ENCODE measurements at places on chromosomes 7 and 10. TPM values are rescaled to one million over a fixed set of nuclear protein-coding genes. Genes with fewer than 3 reads are reported as not detected.

GRCh38 chr7:150569245-150569955 is 2.2 kb downstream of the GIMAP4 start:
- DNase-seq = no peak
- H3K4me1 ChIP-seq = peaks cover 58% of the 10 kb centered on the region
- H3K27me3 ChIP-seq = no peaks in the 10 kb centered on the region
- peak overlapping the region; percentile 60 for H3K27ac ChIP-seq
- H3K4me3 ChIP-seq = peak overlapping the region; percentile 72

GRCh38 chr10:103265717-103266329 is 11.1 kb upstream of the INA start:
- no peak for DNase-seq
- H3K4me1 ChIP-seq = no peaks in the 10 kb centered on the region
- H3K4me3 ChIP-seq = no peak overlapping the region
- peaks cover 13% of the 10 kb centered on the region for H3K27me3 ChIP-seq
- H3K27ac ChIP-seq = no peak overlapping the region
- H3K36me3 ChIP-seq = no peaks in the 10 kb centered on the region

GRCh38 chr7:30379741-30380140 is 95.3 kb downstream of the ZNRF2 start:
- H3K4me1 ChIP-seq = no peaks in the 10 kb centered on the region
- no peak for DNase-seq
- H3K27ac ChIP-seq = no peak overlapping the region

GRCh38 chr10:6926971-6927370 is 346.9 kb upstream of the PRKCQ start:
- H3K27ac ChIP-seq = no peak overlapping the region
- no peaks in the 10 kb centered on the region for H3K36me3 ChIP-seq
- DNase-seq = no peak

GRCh38 chr7:25028370-25029021 is 48.5 kb upstream of the OSBPL3 start:
- H3K4me3 ChIP-seq = no peak overlapping the region
- H3K36me3 ChIP-seq = no peaks in the 10 kb centered on the region
- DNase-seq = no peak

Gene FOXI2
- total RNA-seq = not detected

GRCh38 chr7:69982197-69982596 is 383.9 kb downstream of the AUTS2 start:
- no peak for DNase-seq
- no peaks in the 10 kb centered on the region for H3K36me3 ChIP-seq
- H3K4me3 ChIP-seq = no peak overlapping the region
- no peaks in the 10 kb centered on the region for H3K4me1 ChIP-seq
- no peak overlapping the region for H3K27ac ChIP-seq

Gene HKDC1
- 4.5 TPM for total RNA-seq

Gene NPTX2
- not detected for total RNA-seq

- no peaks in the 10 kb centered on the region for H3K36me3 ChIP-seq
- H3K4me1 ChIP-seq = no peaks in the 10 kb centered on the region
- DNase-seq = no peak
- no peak overlapping the region for H3K27ac ChIP-seq
- no peak overlapping the region for H3K4me3 ChIP-seq
- H3K27me3 ChIP-seq = no peaks in the 10 kb centered on the region
Measured at GRCh38 chr10:112361951-112362751, 11.8 kb upstream of the ACSL5 start.

DNA sequence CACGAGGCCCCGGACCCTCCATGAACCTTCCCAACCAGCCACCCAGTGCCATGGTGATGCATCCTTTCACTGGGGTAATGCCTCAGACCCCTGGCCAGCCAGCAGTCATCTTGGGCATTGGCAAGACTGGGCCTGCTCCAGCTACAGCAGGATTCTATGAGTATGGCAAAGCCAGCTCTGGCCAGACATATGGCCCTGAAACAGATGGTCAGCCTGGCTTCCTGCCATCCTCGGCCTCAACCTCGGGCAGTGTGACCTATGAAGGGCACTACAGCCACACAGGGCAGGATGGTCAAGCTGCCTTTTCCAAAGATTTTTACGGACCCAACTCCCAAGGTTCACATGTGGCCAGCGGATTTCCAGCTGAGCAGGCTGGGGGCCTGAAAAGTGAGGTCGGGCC is 90.6 kb upstream of the PDCD4 start:
- DNase-seq = no peak
- H3K27me3 ChIP-seq = no peaks in the 10 kb centered on the region
- peaks cover 21% of the 10 kb centered on the region for H3K4me1 ChIP-seq
- H3K36me3 ChIP-seq = no peaks in the 10 kb centered on the region
- no peak overlapping the region for H3K4me3 ChIP-seq
- H3K27ac ChIP-seq = no peak overlapping the region

Gene NAMPT
- total RNA-seq = 154 TPM

DNA sequence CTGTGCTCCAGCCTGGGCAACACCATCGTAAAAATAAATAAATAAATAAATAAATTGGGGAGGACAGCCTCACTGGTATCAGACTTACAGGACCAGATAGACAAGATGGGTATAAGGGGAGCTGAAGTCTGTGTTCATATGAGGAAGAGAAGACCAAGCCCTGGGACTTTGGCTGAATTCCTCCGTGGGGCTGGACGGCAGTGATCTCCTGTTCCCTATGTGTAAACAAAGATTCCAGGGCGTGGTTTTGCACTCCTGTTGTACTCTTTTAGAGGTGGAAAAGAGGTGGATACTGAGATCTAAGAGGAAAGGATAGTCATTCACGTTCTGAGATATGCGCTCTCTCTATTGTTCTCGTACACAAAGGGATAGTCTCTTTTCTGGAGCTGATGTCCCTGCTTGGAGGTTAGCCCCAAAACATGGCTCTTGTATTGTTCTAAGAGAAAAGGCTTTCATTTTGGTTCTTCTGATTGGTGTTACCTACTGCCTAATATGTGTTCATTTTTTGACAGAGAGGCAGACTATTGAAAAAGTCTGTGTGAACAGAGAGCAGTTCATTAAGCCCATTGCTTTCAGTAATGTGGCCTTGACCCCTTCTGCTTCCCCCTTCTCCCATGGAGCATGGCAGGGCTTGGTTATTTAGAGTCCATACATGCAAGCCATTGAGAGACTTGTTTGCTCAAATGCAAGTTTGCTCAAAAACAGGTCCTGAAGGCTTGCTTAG is 12.3 kb downstream of the KCTD7 start:
- no peak for DNase-seq
- H3K27ac ChIP-seq = no peak overlapping the region

GRCh38 chr10:104387130-104387888 is 33.7 kb downstream of the CFAP58 start:
- H3K27ac ChIP-seq = no peak overlapping the region
- H3K36me3 ChIP-seq = no peaks in the 10 kb centered on the region
- H3K27me3 ChIP-seq = peaks cover 5% of the 10 kb centered on the region
- no peak overlapping the region for H3K4me3 ChIP-seq
- H3K4me1 ChIP-seq = peaks cover 4% of the 10 kb centered on the region
- DNase-seq = no peak

Gene EXOC4
- 58.0 TPM for total RNA-seq

GRCh38 chr7:151802469-151802846 is 74.5 kb downstream of the PRKAG2 start:
- peaks cover 4% of the 10 kb centered on the region for H3K4me1 ChIP-seq
- H3K27ac ChIP-seq = no peak overlapping the region
- H3K36me3 ChIP-seq = no peaks in the 10 kb centered on the region
- H3K27me3 ChIP-seq = no peaks in the 10 kb centered on the region
- H3K4me3 ChIP-seq = no peak overlapping the region

GRCh38 chr10:549391-549790 is 140.1 kb downstream of the DIP2C start:
- H3K4me1 ChIP-seq = no peaks in the 10 kb centered on the region
- H3K27me3 ChIP-seq = no peaks in the 10 kb centered on the region
- H3K27ac ChIP-seq = no peak overlapping the region
- no peaks in the 10 kb centered on the region for H3K36me3 ChIP-seq
- no peak for DNase-seq

DNA sequence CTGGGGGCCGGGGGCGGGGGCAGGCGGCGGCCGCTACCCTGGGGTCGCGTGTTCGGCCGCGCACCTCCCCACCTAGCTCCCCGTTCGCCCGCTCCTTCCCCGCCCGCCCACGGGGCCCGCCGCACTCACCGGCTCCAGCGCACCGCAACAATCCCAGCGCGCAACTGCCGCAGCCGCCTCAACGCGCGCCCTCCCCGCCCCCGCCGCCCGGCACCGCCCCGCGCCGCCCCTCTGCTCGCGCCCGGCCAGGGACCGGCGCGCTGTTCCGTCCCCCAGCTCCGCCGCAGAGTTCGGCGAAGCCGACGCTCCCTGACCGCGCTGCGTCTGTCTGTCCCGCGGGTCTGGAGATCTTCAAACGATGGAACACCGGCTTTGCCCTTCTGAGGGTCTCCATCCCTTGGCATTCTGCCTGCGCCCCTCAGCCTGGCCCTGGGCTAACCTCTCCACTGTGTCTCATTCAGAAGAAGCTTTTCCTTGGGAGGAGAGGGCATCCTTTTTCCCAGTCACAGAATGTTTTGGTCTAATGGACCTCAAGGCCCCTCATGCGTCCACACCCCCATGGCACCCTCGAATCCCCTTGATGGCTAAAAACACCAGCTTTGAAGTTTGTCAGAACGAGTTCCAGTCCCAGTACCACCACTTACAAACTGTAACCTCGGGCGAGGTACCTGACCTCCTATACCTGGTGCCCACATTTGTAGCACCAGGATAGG is at the start of gene NT5C2:
Gene NT5C2 (minus strand): TSS at position 166 of the 713 bp plus-strand sequence. CDS start 18,314 bp downstream, outside the sequence.
- peak within 1 kb of the TSS; percentile 79 for H3K4me3 ChIP-seq
- peaks cover 20% of the 10 kb centered on the region for H3K4me1 ChIP-seq
- peak; percentile 77 for DNase-seq
- peak within 1 kb of the TSS; percentile 75 for H3K27ac ChIP-seq
- no peaks in the 10 kb centered on the region for H3K36me3 ChIP-seq
- H3K27me3 ChIP-seq = no peaks in the 10 kb centered on the region

DNA sequence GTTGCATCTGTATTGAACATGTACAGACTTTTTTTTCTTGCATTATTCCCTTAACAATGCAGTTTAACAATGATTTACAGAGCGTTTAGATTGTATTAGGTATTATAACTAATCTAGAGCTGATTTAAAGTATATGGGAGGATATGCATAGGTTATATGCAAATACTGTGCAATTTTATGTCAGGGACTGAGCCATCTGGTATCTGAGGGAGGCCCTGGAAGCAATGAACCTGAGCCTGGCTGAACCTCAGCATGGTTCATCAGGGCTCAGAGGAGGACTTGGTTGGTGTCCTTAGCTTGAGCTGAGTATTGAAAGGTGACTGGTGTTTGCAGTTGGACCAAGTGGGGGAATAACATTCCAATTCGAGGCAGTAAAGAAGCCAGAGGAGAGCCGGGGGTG is 4.8 kb downstream of the ADCK2 start:
- H3K4me3 ChIP-seq = no peak overlapping the region
- peaks cover 34% of the 10 kb centered on the region for H3K36me3 ChIP-seq
- peaks cover 25% of the 10 kb centered on the region for H3K4me1 ChIP-seq
- no peaks in the 10 kb centered on the region for H3K27me3 ChIP-seq

DNA sequence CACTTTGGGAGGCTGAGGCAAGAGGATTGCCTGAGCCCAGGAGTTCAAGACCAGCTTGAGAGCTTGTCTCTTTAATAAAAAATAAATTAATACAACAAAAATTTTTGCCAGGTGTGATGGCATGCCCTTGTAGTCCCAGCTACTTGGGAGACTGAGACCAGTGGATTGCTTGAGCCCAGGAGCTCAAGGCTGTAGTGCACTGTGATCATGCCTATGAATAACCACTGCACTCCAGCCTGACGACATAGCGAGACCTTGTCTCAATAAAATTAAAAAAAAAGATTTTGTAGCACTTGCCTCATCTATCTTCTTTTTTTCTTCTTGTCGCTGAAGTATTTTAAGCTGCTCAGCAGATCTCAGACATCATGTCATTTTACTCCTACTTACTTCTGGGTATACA is 26.3 kb downstream of the CREM start:
- H3K4me1 ChIP-seq = peaks cover 18% of the 10 kb centered on the region
- H3K27me3 ChIP-seq = no peaks in the 10 kb centered on the region
- DNase-seq = no peak
- no peak overlapping the region for H3K4me3 ChIP-seq
- no peak overlapping the region for H3K27ac ChIP-seq

- H3K4me3 ChIP-seq = no peak overlapping the region
- DNase-seq = no peak
- H3K27ac ChIP-seq = no peak overlapping the region
- peaks cover 42% of the 10 kb centered on the region for H3K36me3 ChIP-seq
- H3K4me1 ChIP-seq = peaks cover 9% of the 10 kb centered on the region
Measured at GRCh38 chr10:132655735-132656134, 118.1 kb downstream of the INPP5A start.

Gene COL26A1
- total RNA-seq = not detected

Gene GNGT1
- not detected for total RNA-seq

Measured in CD4-positive, alpha-beta T cell (primary cell).